Subcutaneous preadipocyte (primary cell): ENCODE measurements at places on chromosomes 2 and 18. TPM values are rescaled to one million over a fixed set of nuclear protein-coding genes. Genes with fewer than 3 reads are reported as not detected.

ANKRD53 gene
- 0.39 and 1.8 TPM in 2 replicates for total RNA-seq

C18orf32 gene
- 5.7 and 7.0 TPM in 2 replicates for total RNA-seq

LGALSL gene
- 2.7 and 2.9 TPM in 2 replicates for total RNA-seq

SCN9A gene
- 0.37 and 0.78 TPM in 2 replicates for total RNA-seq
